Activated CD4-positive, CD25-positive, alpha-beta regulatory T cell treated with anti-CD3 and anti-CD28 coated beads, Interleukin-2, amount 50 U/mL, for 16 hours (primary cell): ENCODE measurements at places on chromosomes 5 and 9.

- no peak for DNase-seq
These were observed 1.1 kb upstream of the ENTPD2 start for GRCh38 chr9:137054932-137055384.

GRCh38 chr5:66814146-66814991 is 218.2 kb downstream of the MAST4 start:
- peak; percentile 18 for DNase-seq

GRCh38 chr5:73792687-73793320 is 166.8 kb downstream of the ARHGEF28 start:
- DNase-seq = peak; percentile 25

DNA sequence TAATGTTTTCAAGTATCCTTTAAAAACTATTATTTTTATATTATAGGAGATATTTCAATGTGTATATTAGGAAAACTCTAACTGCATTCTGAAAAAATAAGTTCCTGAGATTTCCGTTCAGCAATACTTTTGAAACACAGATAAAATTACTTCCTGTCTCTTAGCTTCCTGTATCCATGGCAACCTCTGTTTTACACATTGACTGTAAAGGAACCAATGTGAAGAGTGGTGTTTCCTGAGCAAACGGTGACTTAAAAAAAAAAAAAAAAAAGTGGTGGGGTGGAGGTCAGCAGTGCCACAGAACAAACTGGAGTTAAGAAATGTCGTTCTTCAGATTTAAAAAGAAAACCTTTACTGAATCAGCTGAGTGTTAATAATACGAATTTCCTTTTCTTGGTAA is at the start of gene LRRC70:
Gene LRRC70, plus strand, starts transcription at position 280 of the 400 bp plus-strand sequence. CDS start 620 bp downstream, outside the sequence.
- DNase-seq = peak; percentile 9

DNA sequence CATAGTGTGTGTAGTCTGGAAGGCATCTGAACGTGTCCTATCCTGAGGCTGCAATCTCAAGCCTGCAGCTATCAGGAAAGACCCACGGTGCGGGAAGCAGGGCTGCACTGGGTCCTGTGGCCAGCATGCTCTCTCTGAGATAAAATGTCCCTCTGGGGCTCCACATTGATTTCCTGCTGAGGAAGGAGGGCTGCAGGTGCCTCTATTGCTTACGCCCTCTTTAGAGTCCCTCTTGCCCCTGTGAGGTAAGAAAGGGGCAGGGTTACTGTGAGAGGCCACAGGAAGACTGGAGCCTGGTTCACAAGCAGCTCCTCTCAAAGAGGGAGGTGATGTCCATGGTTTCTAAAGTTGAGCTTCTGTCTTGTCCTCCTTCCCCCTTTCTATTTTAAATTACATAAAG is 299.9 kb upstream of the RFX3 start:
- DNase-seq = no peak

DNA sequence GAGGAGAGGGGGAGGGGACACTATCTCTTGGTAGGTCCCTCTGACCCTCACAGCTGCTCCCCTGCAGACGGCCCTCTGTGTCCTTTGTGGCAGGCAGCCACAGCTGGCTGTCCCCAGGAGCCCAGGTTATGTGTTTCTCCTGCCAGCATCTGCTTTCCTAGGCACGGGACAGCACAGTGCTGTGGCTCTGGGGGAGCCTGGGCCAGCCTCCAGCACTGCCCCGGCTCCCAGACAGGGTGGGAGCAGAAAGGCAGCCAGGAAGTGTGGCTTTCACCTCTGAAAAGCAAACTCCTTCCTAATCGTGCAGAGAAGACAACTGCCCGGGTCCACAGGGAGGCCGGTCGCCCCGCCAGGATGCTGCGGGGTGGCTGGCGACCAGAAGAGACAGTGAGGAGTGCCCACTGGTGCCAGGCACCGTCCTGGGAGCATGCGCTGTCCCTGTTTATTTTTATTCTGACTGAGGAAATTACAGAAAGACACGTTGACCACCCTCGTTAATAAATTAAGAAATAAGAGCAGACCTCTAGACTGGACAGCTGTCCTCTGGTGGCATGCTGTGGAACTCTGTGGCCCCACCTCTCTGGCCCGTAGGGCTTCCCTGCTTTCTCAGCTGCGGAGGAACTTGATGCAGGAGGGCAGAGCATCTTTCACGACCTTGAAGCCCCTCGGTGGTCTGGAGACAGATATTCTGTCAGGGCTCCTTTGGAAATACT is 240.3 kb downstream of the FANCC start:
- no peak for DNase-seq

DNA sequence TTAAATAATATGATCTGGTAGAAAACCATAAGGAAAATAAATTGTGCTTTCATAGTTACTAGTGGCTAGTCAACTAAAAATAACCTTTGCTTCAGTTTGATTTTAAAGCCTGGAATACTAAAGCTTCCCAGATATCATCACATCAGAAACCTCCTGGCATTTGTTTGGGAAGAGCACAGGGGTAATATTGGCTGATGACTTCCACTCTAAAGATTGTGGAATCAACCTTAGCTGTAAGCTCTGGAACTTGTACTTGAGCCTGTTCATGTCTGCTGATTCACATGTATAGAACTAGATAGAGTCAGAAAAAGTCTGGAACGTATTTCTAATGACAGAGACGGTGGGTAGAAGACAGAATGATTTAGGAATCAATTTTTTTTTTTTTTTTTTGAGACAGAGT is 345.0 kb downstream of the CWC27 start:
- no peak for DNase-seq

DNA sequence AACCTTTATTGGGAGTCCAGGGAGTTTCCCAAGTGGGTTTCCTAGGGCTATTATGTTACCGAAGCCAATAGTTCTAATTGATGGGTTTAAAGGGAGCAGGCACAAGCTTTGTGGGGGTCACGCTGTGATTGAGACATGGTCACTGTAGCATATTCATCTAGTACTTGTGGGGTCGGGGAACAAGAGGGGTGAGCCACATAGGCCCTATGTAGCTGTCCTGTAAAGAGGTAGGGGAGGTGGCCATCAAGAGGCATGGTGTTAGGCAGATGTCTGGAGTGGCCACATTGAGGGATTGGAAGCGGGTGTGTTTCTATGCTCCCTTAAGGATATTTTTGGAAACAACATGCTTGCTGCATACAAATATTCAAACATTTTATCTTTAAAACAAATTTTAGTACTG is 50.1 kb downstream of the EXOSC2 start:
- DNase-seq = no peak

- no peak for DNase-seq
These were observed 13.1 kb downstream of the RPS23 start for GRCh38 chr5:82265047-82265446.

DNA sequence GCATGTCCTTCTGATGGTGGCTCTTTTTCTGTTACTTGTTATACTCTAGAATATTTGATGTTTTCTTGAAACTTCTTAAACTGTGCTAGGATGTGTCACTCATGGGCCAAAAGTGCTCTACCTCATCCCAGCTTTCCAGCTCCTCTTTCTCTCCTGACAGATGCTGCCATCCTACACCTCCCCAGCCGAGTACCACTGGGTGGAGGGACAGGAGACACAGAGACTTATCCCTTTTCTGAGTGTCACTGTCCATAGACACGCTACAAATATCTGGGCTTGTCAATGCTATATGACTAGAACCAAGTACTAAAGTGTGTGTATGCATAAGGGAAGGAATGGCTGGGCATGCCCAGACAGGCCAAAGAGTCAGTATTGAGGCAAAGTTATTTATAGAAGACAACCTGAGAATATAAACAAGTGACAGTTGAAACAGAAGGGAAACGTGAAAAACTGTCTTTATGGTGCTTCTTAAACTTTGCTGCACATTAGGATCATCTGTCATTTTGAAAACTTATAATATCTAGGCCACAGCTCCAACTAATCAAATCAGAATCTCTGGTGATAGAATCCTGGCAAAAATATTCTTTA is 188.0 kb downstream of the CARTPT start:
- no peak for DNase-seq

DNA sequence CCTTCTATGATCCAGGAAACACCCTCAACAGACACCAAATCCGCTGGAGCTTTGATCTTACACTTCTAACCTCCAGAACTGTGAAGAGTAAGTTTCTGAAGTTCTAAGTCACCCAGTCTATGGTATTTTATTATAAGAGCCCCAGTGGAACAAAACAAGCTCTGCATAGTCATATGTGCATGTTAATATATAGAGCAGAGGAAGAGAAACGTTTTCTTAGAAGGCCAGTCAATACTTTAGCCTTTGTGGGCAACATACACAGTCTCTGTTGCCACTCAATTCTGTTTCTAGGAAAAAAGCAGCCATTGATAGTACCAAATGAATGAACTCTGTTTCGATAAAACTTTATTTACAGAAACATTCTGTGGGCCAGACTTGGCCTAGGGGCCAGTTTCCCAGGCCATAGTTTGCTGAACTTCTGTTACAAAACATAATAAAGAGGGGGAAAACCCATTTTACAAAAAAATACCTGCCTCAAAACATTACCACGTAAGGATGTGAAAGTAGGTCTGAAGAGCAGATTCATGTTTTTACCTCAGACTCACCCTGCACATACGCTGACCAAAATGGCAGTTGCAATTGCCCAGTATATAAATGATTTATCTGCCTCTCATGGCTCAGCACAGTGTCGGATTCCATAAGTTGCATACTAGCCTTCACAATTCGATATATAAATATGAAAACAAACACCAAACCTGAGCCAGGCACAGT is 350.5 kb downstream of the SLIT3 start:
- no peak for DNase-seq

DNA sequence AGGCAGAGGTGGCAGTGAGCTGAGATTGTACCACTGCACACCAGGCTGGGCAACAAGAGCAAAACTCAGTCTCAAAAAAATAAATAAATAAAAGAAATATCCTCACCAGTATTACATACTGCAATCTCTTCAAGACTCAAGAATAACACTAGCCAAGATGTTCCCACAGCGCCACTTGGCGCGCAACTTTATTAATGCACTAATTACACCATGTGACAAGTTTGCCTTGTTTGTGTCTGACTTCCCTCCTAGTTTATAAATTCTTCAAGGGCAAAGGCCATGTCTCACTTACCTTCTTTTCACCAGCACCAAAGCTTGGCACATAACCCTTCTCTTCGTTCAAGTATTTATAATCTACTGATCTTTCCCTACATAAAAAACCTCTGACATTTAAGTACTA is 4.8 kb downstream of the SKP1 start:
- no peak for DNase-seq

DNA sequence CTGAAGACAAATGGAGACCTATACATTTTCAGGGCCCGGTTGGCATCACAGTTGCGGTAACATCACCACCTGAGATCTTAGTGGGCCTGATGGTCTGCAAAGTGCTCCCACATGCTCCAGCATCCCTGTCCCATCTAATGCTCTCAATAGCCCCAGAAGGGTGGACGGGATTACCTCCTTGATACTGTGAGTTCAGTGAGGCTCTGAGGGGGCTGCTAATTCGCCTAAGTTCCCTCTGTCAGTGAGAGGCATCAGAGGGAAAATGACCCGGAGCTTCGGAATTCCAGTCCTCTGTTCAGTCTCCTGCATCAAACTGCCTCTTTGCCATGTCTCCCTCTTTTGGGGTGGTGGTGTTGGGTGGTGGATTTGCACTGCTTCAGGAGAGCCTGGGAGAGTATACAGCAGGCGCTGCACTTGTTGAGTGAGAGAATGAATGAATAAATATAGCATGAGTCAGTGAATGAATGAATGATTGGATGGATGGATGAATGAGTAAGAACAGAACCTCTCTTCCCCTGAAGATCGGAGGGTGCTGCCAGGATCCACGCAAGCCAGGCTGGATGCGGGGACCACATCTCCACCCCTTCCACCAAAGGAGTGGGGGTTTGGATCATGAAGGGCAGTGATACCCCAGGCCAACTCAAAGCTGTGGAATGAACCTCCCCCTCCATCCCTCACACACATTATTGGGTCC is 141.0 kb downstream of the GABBR2 start:
- DNase-seq = no peak

GRCh38 chr9:127652733-127653132 is 40.7 kb downstream of the STXBP1 start:
- DNase-seq = no peak

DNA sequence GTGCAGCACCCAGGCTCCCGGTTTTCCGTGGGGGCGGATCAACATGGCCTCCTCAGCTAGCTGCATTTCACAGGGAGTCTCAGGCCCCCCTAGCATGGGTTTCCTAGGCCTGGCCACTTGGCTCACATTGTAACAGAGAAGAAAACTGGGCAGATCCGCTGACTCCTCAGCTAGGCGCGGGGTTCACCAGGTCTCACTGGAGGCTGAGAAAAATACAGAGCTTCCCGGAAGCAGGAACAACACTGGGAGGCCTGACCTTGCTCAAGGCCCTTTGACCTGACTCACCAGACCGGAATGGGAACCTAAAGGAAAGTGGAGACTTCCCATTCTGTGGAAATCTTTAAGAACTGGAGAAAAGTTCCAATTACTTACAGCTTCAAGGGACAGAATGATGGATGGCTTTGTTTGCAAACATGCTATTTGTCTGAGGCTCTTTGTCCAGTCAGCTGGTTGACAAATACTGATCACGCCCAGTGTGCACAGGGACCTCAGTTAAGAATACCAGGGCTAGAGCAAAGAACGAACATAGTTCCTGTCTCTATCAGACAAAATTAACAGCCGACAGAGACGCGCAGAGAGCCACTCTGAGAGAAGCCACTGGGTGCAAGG is 88.7 kb upstream of the LRRTM2 start:
- DNase-seq = no peak

- no peak for DNase-seq
These were observed 52.1 kb downstream of the GDNF start for GRCh38 chr5:37787742-37788141.

GRCh38 chr5:148807851-148808250 is 18.6 kb upstream of the ADRB2 start:
- DNase-seq = no peak

- DNase-seq = no peak
These were observed 22.6 kb upstream of the LNPEP start for GRCh38 chr5:96913233-96913632.

DNA sequence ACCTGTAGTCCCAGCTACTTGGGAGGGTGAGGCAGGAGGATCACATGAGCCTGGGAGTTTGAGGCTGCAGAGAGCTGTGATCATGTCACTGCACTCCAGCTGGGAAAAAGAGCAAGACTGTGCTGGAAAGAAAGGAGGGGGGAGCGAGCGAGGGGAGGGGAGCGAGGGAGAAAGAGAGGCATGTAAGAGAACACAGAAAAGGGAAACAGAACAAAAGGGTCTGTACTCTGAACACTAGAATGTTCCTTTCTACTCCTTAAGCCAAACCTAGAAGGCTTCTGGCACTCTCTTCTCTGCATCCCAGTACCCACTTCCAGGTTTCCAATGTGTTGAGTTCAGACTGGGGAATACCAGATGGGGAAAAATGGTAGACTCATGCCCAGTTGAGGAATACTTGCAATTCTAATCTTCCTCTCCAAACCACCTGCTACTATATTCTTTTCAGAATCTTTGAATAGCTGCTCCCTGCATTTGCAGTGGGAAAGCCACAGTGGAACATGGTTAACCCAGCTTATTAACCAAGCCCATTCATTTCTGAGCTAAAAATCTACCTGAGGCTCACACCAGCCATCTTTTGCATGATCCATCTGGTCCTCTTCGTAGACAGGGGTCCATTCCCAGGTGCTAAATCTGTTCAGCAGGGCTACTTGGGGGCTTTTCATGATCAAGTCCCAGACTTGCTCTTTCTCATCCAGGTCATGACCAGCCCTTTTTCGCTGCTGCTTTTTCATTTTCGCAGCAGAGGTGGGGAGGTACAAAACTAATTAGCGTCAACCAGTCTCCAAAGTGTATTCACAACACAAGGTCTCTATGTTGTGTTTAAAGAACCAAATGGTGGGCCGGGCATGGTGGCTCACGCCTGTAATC is 34.9 kb downstream of the SEMA4D start:
- no peak for DNase-seq
